ENCODE measurements at places on chromosomes 16 and 17. TPM values are rescaled to one million over a fixed set of nuclear protein-coding genes. Genes with fewer than 3 reads are reported as not detected.

The ABCC6 gene
- not detected for total RNA-seq

GRCh38 chr17:76071531-76072147 is 678 bp downstream of the SRP68 start:
- ATAC-seq = peak; percentile 80

The WNK4 gene
- total RNA-seq = 1.5 TPM

The SPAG9 gene
- 50.4 TPM for total RNA-seq

DNA sequence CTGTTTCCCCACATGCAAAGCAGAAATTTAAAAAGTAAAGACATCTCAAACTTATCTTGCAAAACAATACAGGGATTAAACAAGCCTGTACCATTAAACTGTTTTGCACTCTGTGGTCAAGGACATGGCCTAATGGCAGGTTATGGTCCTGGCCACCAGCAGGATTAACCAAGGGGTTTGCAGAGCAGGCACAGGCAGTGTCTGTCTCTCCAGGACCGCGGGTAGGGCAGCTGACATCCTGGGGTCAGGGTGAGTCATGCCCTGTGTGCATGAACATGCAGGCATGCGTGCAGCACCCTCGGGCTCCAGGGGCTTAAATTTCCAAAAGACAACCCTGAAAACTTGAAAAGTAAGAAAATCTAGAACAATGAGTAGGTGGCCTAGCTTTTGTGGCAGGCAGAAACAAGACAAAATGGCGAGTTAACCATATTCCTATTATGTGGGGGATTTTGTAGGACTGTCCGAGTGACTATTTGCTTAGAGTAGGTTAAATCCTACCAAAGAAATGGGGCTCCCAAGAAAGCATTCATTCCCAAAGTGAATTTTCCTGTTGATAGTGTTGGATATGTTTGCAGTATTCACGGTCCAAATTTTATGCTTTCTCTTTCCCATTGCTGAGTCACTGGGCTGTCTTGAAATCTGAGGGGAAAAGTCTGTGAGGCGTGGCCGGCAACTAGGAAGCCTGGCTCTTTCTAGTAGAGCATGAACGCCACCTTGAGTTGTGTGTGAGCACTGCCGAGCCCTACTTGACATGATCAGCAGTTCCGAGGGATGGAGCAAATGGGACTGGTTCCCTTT is 158.4 kb upstream of the FAM20A start:
- peak; percentile 83 for ATAC-seq

DNA sequence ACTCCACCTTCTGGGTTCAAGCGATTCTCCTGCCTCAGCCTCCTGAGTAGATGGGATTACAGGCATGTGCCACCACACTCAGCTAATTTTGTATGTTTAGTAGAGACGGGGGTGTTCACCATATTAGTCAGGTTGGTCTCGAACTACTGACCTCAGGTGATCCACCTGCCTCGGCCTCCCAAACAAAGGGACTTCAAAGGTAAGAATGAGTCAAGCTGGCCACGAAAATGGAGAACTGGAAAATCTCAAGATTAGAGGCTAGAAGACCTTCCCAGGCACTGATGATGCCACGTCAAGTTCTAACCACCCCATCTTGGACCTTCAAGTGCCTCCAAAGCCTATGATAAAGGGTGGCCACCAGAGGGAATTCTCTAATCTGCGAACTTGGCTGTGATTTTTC is 1.3 kb upstream of the CCL15 start:
- ATAC-seq = no peak

DNA sequence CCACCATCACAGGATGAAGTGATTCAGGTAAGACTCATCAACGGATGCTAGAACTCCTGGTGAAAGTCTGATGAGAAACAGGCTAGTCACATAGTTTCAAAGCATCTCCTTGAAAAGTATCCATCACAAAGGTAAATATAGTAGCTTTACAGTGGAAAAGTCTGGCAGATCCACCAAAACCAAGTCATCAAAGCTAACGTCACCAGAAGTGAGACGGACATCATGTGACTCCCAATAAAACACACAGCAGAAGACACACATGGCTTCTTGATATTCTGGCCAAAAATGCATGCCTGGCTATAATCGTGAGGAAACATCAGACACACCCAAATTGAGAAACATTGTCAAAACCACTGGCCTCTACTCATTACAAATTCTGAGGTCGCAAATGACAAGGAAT is 17.9 kb upstream of the TRPV3 start:
- peak; percentile 34 for ATAC-seq

- no peak for ATAC-seq
Measured at GRCh38 chr16:79154086-79154485, 446.5 kb downstream of the MAF start.

DNA sequence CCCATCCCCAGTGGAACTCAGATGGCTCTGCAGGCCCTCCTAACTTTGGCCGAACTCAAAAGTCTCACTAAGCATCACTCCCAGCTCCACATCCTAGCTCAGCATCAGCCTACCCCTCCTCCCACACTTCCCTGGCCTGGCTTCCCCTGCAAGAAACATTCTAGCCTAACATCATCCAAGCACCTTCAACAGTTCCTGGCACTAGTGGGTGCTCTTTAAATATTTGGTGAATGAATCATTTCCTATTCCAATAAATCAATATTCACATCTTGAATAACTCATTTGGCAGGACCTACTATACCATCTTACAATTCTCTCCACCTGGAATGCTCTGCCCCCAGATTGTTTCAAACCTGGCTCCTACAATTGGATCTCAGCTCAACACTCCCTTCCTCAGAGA is 11.0 kb upstream of the BBS2 start:
- ATAC-seq = no peak

DNA sequence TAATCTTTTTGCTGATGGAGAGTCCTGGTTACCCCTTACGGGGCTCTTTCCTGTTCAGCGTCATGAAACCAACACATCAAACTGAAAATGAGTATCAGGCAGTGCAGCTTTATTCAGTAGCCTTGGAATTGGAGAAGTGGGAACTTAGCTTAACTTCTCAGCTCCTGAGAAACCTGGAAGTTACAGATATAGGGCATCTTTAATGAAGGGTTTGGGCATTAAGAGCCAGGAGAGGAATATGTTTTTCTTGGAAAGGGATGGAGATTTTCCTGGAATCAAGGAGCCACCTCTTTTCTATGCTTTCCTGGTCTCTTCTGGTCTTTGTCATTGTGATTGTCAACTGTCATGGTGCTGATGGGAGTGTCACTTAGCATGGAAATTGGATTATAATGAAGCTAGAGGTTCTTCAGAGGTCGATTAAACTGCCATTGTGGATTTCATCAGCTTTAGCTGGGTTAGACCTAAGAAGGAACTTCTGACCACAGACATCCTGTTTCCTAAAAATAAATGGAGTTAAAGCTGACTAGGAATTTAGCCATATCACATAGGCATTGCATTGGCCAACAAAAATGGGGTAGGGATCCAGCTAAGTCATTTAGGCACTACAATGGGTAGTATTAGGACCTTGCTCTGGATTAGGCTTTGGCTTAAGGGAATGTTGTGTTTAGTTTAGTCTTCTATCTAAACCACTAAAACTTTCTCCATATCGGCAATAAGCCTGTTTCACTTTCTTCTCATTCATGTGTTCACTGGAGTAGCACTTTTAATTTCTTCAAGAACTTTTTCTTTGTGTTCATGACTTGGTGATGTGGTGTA is 186.4 kb downstream of the BCAS3 start:
- peak; percentile 73 for ATAC-seq

GRCh38 chr16:50396761-50397535 is 28.2 kb upstream of the BRD7 start:
- ATAC-seq = peak; percentile 62

GRCh38 chr17:8163978-8164814 is 1.4 kb upstream of the VAMP2 start:
- ATAC-seq = peak; percentile 87

The TAC4 gene
- total RNA-seq = not detected

- no peak for ATAC-seq
Measured at GRCh38 chr17:83154311-83155127, 75.1 kb downstream of the METRNL start.

The ZNF174 gene
- total RNA-seq = 5.8 TPM

GRCh38 chr16:1958715-1959268 is 546 bp upstream of the NDUFB10 start:
- peak; percentile 4 for ATAC-seq

- no peak for ATAC-seq
Measured at GRCh38 chr16:27286451-27286850, 17.9 kb upstream of the NSMCE1 start.

DNA sequence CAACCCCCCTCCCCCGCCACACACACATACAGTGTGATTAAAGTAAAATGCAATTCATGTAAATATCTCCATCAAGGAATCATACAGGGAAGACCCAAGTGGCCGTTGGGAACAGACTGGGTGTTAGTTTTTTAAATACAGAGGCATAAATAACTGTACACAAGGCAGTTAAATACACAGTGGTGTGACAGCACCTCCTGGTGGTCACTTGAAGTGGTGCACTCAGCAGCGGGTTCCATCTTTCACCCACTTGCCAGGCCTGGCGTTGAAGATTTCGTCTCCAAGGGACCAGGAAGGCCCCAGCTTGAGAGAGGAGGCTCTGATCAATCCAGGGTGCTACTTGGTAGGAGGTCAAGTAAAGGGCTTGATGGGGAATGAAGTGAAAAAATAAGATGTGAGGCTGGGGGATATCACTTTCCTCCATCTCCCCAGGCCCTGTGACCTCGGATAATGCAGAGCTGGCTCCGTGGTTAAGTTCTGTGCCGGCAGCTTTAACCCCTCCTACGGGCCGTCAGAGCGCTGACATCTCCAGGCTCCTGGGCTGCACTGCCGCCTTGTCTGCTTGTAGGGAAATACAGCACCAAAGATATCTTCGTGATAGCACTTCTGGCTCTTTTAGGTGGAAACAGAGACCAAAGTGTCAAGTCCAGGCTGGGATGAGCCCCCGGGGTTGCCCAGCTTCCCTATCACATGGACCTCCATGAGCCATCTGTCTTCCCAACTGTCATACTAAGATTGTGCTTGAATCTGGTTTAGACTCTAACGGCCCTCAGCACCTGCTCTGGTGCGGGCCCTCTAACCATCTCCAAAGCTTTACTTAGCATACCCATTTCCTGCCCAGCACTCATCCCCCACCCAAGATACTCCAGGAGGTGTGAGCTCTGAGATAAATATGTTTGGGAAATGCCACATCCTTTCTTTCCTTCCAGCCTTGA is 20.7 kb downstream of the LGALS9 start:
- peak; percentile 60 for ATAC-seq

- ATAC-seq = no peak
Measured at GRCh38 chr16:16075488-16076422, 126.3 kb downstream of the ABCC1 start.

GRCh38 chr16:85906349-85906748 is 7.4 kb downstream of the IRF8 start:
- no peak for ATAC-seq

GRCh38 chr17:921161-921560 is 58.4 kb downstream of the NXN start:
- ATAC-seq = no peak

GRCh38 chr16:85201574-85201973 is 89.3 kb upstream of the CIBAR2 start:
- no peak for ATAC-seq

The FA2H gene
- total RNA-seq = 0.19 TPM

DNA sequence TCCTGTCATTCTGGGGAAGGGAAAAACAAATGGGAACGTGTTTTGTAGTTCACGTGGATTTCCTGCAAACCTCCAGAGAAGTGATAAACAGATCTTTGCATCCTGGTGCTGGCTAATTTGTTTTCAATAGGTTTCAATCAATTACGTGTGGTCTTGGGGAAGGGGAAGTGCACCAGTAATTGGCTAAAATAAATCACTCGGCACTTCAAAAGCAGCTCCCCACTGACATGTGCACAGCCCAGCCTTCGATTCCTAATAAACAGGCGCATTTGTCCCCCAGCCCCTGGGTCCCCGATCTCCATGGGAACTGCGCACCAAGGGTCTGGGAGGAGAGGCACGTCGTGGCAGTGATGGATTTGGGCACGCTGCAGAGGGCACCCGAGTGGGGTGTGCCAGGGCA is 112.9 kb upstream of the GSE1 start:
- no peak for ATAC-seq

DNA sequence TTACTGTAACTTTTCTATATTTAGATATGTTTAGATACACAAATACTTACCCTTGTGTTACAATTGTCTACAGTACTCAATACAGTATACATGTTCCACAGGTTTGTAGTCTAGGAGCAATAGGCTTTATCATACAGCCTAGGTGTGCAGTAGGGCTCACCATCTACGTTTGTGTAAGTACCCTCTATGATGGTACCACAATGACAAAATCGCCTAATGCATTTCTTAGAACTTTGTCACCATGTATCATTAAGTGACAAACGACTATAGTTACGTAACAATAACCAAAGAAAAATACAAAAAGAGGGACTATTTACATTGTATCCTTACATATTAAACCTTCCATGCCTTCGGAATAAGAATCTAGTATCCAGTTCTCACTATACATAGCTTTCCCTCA is 8.0 kb downstream of the STAT5B start:
- peak; percentile 12 for ATAC-seq

- no peak for ATAC-seq
Measured at GRCh38 chr16:55725055-55725777, 69.4 kb downstream of the SLC6A2 start.

GRCh38 chr17:77832180-77832560 is 126.3 kb upstream of the TNRC6C start:
- no peak for ATAC-seq

The CTRL gene
- total RNA-seq = 4.0 TPM

GRCh38 chr16:20300312-20301097 is 26.8 kb downstream of the GP2 start:
- peak; percentile 68 for ATAC-seq
